Right atrium auricular region (tissue), 2 donors: ENCODE measurements at places on chromosomes 7 and 10.

GRCh38 chr10:6282454-6282958 is 79.8 kb downstream of the PFKFB3 start:
- no peak for DNase-seq

GRCh38 chr7:32263611-32264010 is 193.4 kb upstream of the PDE1C start:
- DNase-seq, result no peak

DNA sequence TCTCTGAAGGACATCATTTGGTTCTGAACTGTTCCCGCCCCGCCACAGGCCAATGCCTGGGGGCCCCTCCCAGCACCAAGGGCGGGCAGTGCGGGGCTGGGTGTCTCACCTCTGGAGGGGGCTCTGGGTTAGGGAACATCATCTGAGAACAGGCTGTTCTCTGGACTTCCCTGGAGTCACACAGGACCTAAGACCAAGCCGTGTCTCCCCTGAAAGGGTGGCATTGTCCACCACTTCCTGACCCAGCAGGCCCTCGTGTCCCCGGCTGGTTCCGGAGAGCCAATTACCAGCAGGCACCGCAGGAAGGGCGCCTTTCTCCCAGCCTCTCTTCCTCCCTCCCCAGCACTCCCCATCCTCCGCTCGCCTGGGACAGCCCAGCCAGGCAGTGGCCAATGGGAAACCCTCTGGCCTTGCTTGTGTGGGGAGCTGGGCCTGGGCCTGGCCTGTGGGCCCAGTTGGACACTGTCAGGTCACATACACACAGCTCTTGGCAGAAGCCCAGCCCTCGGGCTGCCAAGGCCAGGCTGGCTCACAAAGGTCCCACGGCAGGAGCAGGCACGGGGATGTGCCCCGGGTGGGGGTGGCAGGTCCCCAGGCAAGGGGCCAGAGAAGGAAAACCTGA is 119.5 kb downstream of the SPDYE5 start:
- peak; percentile 68 for DNase-seq

DNA sequence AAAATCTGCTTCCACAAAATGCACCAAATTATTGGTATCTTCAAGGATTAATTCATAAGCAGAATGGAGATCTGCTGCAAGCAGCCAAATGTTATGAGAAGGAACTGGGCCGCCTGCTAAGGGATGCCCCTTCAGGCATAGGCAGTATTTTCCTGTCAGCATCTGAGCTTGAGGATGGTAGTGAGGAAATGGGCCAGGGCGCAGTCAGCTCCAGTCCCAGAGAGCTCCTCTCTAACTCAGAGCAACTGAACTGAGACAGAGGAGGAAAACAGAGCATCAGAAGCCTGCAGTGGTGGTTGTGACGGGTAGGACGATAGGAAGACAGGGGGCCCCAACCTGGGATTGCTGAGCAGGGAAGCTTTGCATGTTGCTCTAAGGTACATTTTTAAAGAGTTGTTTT is 12.1 kb downstream of the IFIT3 start:
- DNase-seq, result no peak

DNA sequence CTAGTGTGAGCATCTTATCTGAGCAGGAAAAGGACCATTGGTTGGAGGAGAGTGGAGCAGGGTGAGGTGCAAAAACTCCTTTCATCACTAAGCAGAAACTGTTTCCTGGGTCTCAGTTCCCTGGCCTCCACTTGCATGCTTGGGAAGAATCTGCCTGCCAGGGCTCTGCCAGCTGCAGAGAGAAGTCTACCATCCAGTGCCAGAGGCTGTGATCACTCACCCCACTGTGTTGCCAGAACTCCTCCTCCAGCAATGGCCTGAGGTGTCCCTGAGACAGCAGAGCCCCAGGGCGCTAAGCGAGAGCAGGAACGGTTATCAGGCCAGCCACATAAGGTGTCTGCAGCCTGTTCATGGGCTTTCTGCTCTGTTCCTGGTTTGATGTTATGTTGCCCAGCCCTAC is 991.4 kb downstream of the CCSER2 start:
- no peak for DNase-seq

DNA sequence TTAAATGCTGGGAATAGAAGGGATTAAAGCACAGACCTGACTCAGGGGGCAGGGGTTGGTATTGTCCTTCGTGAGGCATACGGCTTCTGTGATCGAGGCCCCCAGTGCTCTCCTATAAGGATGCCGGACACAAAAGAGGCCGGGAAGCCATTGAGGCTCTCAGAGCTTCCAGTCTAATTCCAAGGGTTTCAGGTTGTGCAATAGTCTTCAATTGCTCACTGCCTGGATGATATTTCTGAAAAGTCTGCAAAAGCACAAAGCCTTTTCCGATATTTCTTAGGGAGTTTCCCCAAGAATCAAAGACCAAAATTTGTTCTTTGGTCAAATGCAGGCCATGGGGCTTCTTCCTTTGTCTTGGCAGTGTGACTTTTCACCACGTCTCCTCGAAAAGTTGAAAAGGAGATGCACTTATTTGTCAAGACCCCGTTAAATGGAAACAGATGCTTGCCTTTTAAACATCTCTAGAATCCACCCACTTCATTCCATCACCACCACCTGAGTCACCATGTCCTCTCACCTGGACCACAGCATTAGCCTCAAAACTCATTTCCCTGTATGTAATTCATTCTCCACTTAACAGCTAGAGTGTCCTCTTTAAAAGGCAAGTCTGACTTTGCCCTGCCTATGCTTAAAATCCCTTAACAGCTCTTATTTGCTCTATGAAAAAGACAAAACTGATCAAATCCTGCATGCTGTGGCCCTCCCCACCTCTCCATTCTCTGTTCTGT is 134.8 kb upstream of the NAMPT start:
- no peak for DNase-seq
